ENCODE measurements at places on chromosomes 12 and 14.
A peak's percentile ranks its signal among the peaks of the same experiment; 100 is the strongest.

- DNase-seq = no peak
Measured at GRCh38 chr12:131940141-131940547, 9.6 kb upstream of the EP400 start.

- DNase-seq = peak; percentile 18
Measured at GRCh38 chr12:57519796-57520052, 590 bp downstream of the DDIT3 start.

- no peak for DNase-seq
Measured at GRCh38 chr12:118357257-118358007, 15.3 kb downstream of the TAOK3 start.

GRCh38 chr12:22787557-22787956 is 162.6 kb downstream of the ETNK1 start:
- DNase-seq = no peak

DNA sequence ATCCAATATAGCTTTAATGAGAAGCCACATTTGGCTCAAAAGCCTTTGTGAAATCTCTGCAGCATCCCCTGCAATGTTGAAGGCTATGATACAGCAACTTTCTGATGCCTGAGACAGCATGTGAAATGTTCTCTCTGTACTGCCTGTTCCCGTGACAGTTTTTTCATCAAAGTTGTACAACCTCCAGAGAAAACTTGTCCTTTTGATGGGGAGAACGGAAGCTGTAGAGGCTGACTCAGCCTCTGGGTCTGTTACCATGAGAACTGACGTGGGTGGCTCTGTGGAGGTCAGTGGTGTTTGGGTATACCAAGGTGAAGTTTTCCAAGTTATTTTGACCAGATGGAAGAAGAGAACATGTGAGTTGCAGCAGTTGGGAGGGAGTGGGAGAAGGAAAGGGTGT is 17.0 kb downstream of the SLC4A8 start:
- DNase-seq = no peak

- no peak for DNase-seq
Measured at GRCh38 chr14:86541972-86542371, 1012.0 kb downstream of the FLRT2 start.

- no peak for DNase-seq
Measured at GRCh38 chr12:120653611-120654010, 13.2 kb downstream of the CABP1 start.

DNA sequence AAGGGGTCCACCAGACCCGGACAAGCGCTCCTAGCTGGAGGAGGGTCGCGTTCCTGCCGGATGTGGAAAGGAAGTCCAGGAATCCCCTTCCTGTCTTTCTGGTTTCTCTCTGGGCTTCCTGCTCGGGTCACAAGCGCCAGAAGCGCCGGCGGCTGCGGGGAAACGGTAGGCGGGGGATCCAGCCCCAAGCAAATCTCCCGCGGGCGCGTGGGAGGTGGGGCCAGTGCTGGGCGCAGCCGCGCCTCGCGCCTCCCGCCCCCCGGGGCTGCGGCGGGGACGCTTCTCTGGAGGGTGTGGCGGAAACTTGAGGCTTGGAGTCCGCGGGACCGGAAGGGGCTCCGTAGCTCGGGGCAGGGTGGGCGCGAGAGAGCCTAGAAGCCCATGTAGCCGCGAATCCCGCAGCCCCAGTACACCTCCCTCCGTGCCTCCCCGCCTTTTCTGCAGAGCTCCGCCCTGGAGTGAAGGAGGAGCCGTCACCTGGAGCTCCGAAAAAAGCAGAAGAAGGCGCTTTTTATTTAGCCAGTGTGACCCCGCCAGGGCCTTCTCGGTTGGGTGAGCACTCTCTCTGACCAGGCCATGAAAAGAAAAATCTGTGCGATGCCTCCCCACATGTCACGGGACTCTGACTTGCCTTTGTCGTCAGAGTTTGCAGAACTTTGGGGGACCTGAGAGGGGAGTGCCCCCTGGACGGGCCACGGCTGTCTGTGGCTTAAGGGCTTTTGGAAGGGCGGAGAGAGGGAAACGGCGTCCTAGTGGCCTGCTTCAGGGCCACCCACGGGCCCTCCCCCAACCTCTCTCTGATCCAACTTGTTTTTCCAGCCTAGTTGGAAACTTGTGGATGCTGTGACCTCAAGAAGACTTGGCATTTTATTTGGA is 21.4 kb upstream of the CLEC2D start:
- DNase-seq = peak; percentile 87

- no peak for DNase-seq
Measured at GRCh38 chr14:51661504-51661903, 9.8 kb downstream of the FRMD6 start.

- DNase-seq = no peak
Measured at GRCh38 chr14:99820702-99821331, 27.6 kb downstream of the EML1 start.

DNA sequence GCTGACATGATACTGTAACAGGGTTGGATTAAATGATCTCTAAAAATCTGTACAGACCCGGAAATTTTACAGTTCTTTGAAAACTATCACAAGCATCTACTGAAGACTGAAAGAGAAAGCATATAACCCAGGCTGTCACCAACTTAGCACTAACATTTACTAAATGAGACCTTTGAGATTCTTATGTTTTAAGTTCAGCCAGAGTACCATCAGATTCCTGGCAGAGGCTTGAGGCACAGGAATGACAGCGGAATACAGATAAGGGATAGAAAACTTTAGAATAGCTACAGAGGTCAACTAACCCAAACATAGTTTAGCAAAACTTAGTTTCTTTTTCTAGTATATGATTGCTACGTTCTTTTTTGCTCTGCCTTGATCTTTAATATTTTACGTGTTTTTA is 91.6 kb upstream of the FERMT2 start:
- no peak for DNase-seq

DNA sequence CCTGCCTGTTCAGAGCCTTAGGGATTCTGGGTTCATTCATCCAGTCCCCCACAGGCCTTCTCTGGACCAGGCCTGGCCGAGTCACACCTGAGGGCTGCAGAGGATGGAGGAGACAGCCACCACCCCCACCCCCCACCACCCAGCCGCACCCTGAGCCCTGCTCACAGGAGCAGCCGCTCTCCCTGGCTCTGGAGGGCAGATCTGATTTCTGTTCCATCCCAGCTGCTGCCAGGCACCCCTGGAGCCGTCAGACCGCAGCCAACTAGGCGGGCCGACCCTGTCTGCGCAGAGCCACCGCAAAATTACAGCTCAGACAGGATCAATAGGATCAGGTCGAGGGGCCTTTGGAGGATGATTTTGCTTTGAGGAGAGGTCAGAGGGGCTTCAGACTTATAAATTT is 154.6 kb upstream of the MYL2 start:
- no peak for DNase-seq

GRCh38 chr12:11662369-11662768 is 12.9 kb downstream of the ETV6 start:
- no peak for DNase-seq

GRCh38 chr14:52748647-52749292 is 18.8 kb downstream of the STYX start:
- DNase-seq = no peak

DNA sequence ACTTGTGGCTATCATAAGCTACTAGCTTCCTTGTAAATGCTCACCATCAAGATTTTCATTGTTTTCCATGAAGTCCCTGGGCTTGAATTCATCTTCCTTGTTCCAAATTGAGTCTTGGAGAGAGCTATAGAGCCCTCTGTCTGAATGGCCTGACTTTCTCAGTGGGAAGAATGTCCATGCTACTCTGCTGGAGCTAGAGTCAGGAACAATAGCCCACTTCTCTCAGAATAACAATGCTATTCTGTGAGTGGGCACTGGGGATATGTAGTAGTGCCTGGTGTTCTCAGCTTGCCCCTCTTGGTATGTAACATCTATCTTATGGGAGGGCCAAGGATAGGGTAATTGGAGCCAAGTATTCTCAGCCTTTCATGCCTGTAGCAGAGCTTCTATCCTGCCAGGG is 127.6 kb upstream of the TRHDE start:
- no peak for DNase-seq

- peak; percentile 51 for DNase-seq
Measured at GRCh38 chr12:111598637-111599452, at the start of gene ATXN2. Gene ATXN2 (minus strand): TSS chr12:111599315. CDS start chr12:111599034, 281 bp downstream.

DNA sequence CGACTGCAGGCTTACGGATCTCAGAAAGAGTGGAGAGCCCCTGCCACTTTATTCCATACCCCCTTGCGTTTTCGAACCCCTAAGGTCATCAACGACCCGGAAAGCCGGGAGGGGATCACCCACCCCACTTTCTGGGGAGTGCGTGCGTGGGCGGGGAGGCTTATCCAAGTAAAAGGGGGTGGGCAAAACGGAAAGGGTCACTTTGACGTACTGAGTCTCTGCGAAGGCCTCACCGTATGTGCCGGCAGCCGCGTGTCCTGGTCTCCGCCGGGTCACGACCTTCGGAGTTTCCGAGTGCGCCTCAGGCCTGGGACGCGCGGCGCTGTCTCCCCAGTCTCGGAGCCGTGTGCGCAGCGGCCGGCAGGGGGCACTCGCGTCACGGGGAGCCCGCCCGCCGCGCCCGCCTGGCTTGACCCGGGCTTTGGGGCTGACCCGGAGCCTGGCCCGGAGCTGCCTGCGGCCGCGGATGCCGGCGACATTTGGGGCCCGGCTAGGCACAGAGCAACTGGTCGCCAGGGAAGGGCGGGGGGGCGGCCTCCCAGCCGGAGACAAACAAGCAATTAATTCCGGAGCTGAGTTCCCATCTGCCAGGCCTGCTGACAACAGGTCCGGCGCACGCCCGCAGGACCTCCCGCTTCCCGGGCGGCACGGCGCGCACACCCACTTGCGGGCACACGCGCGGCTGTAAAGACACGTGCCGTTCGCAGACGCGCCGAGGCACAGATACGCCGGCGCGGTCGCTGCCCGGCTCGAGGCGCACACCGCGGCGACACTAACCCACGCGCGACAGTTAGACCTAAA is 890 bp upstream of the KIF26A start:
- DNase-seq = peak; percentile 48

DNA sequence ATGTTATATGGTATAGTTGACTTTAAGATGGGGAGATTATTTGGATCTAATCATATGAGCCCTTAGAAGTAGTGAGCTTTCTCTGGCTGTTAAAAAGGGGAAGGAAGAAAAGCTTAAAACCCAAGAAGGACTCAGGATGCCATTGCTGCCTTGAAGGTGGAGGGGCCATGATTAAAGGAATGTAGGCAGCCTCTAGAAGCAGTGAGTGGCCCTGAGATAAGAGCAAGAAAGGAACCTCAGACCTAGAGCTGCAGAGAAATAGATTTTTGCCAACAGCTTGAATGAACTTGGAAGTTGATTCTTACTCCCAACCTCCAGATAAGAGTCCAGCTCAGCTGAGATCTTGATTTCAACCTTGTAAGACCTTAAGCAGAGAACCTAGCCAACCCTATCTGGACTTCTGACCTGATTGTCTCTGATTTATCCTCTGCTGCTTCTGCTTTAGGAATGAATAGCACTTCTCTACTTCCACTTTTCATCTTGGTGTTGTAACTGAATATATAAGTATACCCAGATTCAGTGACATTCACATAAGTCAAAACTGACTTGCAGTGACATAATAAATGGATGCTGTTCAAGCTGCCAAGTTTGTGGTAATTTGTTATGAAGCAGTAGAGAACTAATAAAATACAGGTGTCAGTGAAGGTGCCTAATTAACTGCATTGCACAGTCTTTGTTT is 33.5 kb downstream of the RAD51B start:
- DNase-seq = no peak
